ENCODE measurements at places on chromosomes 12 and 14.

GRCh38 chr12:56878010-56878339 is 56.2 kb downstream of the SDR9C7 start:
- DNase-seq, result no peak

DNA sequence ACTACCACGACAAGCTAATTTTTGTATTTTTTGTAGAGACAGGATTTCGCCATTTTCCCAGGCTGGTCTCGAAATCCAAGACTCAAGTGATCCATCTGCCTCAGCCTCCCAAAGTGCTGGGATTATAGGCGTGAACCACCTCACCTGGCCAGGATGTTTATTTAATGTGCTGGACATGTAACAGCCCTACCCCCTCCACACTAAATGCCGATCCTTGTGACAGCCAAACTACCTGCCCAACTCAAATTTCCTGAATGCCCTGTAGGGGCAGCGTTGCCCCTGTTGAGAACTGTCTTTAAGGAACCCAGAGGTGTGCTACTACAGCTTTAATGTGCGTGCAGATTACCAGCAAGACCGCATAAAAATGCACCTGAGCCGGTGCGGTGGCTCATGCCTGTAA is 48.1 kb downstream of the KCNK13 start:
- DNase-seq, result no peak

- no peak for DNase-seq
Measured at GRCh38 chr14:72652179-72652578, 241.7 kb downstream of the DPF3 start.

DNA sequence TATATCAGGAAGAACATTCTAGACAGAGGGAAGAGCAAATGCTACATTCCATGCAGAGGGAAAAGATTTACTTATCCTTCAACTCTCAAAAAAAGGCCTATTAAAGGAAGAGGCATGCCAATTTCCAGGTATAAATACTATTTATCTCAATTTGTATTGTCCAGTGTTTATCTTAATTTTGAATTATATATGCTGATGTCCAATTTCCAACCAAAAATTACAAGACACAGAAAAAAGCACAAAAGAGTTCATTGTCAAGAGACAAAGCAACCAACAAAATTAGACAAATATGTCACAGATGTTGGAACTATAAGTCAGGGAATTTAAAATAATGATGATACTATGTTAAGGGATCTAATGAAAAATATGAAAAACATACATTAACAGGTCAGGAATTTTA is 286.6 kb upstream of the SFSWAP start:
- DNase-seq, result no peak

DNA sequence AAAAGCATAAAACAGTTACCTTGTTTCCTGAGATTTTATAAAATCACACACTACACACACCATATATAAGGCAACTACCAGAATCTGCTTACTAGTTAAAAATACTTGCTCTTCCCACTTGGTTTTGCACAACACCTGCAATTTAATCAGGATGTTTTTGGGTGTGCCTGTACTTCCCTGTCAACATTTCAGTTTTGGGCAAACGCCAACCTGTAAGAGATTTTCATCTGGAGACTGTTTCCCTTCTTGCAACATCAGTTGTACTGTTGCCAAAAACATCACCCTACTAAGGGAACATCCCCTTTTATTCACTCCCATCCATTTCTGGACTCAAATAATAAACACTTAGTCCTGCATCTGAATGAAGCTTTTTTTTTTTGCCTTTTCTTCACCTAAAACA is 172.3 kb downstream of the DUSP6 start:
- DNase-seq, result no peak

DNA sequence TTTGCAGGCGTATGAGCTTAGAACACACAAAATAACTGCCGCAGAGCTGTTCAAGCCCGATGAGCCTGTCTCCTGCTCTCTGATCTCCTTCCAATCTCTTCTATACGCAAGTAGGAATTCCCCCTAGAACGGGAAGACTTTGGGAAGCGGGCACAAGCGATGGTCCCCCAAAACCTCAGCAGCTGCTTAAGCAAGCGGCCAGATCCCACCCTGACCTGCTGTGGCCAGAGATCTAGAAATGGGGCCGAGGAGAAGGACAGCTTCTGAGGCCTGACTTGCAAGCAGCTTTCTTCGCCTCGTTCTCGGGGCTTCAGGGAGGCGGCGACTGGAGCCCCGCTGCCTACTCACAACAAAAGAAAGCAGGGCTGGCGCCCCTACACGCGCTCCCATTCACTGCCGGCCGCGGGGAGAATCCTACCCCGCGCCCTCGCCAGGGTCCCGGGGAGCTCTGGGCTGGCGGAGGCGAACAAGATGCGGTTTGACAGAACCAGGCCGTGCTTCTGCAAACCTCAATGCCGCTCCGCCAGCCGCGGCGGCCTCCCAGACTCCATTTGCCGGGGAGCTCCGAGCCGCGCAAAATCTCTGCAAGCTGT is 922 bp downstream of the TBX5 start:
- DNase-seq, result no peak

- no peak for DNase-seq
Measured at GRCh38 chr12:94872971-94873733, 130.3 kb downstream of the NDUFA12 start.

DNA sequence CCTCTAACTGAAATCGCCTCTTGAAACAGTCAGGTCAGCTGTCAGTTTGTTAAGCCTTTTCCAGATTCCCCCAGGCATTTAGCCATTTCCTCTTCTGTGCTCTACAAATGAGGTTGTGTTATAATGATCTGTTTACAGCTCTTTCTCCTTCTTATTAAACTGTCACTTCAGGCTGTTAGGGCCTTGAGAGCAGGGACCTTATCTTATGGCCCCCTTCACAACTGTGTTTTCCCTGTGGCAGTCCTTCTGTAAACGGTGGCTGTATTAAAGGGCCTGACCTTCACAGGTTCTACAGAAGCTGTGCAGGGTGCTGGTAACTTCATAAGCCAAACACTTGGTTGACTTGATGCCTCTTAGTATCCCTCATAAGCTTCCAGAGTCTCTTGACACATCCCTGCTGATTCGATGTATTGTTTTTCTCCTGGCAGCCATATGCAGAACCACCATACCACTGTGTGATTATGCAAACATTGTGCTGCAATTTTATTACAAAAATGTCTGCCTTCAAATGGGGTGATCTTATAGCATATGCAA is 104.7 kb downstream of the PLEKHA5 start:
- DNase-seq, result peak; percentile 20

DNA sequence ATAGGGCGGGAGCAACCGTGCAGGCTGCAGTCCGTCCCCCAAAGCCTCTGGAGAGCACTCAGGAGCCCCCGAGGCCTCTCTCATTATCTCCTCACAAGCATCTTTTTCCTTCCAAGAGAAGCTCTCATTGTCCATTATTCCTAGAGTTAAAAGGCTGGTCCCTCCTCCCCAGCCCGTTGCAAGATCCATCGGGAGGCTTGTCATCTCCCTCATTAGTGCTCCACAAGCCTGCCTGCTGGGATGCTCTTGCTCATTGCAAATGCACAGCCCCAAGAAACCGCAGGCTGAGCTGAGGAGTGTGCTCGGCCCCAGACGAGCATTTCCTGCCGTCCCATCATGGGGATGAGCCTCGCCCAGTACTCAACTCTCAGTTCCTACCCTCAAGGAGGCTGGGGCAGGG is 23.3 kb downstream of the NUAK1 start:
- no peak for DNase-seq

DNA sequence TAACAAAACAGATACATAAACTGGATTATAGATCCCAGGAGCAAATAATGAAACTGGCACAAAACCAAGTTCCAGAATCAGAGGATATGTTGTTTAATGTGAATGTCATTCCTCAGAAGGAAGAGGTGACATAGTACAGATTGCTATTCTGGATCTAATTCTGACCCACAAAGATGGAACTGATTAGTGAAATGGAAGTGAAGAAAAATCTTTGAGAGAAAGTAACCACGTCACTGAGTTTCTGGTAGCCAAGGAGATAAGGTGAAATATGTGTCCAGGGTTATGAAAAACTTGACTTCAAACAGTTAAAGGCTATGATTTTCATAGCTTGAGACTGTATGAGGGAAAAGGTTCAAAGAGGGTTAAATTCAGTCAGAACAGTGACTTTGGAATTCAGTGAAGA is 8.3 kb downstream of the OR10AD1 start:
- no peak for DNase-seq

Data from large intestine (tissue), 12 donors.